ENCODE measurements at places on chromosomes 3 and 15.

- no peak for DNase-seq
Measured at GRCh38 chr15:36527235-36528162, 51.9 kb upstream of the CDIN1 start.

DNA sequence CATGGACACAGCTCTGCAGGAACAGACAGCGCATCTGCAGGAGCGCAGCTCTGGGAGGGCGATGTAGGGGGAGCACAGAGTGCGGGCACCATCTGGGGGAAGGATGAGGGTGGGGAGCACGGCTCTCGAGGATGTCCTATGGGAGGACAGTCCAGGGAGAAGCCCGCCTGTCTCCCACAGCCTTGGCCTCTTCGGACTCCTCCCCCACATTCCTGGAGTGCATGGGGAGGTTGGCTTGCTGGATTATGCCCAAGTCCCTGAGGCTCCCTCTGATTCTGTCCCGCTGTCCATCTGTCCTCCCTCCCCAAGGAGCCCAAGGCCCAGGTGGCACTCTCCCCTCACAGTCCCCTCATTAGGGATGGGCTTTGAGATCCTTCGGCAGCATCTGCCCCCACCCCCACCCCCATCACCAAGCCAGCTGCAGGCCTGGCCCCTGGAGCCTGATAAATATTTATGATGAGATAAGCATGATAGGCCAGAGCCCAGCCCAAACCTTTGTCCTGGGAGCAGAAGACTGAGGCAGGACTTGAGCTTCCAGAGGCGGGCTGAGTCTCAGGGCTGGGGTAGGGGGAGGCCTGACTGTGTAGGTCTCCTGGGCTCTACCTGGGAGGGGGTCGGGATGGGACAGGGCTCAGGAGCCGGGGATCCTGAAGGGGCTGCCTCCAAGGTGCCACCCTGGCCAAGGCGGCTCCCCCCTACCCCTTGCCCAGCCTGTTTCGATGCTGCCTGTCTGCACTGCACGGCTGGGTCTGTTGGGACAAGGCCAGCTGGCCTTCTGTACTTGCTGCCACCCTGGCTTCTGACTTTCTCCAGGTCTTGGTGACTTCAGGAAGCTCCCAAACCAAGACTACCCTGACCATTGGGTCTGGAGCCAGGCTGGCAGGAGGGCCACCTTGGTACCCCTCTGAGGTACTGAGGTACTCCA, 28.6 kb upstream of the SEMA3F start:
- DNase-seq: no peak

DNA sequence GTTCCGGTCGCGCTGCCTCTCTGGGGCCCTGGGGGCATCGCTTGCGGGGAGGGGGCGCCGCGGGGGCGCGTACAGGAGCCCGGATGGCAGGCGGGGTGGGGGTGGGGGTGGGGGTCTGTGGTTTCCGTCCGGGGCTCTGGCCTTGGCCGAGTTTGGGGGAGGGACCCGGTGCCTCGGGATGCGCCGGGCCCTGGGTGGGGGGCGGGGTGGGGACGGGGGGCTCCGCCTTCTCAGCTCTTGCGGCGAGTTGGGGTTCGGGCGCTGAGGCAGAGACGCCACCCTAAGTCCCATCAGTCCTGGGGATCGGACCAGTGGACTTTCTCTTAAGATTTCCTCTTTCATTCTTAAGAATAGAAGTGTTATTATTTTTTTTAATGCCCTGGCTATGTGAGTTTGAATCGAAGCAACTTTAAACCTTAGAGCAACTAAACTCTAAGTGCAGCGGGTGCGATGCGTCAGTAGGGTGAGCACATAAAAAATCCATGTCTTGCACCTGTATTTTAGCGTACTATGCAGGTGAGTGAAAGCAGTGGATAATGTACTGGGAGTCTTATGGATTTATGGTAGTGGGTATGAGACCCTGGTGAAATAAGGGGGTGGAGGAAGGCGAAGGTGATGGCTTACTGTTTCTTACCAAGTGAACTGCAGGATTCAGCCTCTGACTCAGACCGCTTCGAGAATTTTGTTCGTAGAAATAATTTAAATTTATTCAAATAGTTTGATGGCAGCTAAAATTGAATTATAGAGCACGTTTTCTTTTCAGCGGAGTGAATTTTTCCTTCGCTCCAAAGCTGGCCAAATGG, 762 bp downstream of the CTNNB1 start:
- peak; percentile 18 for DNase-seq

- DNase-seq: no peak
Measured at GRCh38 chr15:85398822-85399221, 18.4 kb downstream of the AKAP13 start.

DNA sequence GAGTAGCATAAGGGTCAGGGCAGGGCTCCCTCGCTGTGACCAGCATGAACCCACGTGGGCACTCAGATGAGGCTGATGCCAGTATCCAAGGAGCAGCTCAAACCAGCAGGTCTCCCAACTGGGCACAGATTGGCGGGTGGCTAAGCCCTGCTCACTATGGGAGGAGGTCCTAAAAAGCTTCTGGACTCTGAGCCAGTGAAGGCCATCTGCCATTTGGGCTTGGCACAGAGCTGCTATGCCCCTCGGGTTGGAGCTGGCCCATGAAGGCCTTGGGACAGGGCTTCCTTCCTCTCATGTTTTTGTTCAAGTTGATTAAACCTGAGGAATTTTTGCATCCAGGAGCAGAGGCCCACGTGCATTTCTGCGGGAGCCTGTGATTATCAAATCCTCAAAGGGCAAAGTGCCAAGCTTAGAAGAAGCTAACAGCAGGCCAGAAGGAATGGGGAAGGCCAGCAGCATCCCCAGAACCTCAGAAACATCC, 4.3 kb upstream of the STRA6 start:
- DNase-seq: no peak

GRCh38 chr3:177210744-177211502, 13.6 kb upstream of the TBL1XR1 start:
- no peak for DNase-seq

- no peak for DNase-seq
Measured at GRCh38 chr3:29463304-29463703, 182.4 kb downstream of the RBMS3 start.

DNA sequence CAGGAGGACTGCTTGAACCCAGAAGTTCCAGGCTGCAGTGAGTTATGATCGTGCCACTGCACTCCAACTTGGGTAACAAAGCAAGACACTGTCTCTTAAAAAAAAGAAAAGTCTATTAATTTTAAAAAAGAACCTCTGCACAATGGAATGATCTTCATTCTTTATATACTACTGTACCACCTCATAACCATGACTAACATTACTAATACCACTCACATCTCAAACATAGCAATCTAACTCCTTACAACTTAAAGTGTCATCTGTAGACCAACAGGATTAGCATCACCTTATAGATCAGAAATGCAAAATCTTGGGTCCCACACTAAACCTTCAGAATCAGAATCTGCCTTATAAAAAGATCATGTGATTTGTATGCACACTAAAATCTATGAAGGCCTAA, 48.8 kb upstream of the MAP4 start:
- no peak for DNase-seq

GRCh38 chr3:54841471-54841870, 86.4 kb downstream of the LRTM1 start:
- DNase-seq: no peak

DNA sequence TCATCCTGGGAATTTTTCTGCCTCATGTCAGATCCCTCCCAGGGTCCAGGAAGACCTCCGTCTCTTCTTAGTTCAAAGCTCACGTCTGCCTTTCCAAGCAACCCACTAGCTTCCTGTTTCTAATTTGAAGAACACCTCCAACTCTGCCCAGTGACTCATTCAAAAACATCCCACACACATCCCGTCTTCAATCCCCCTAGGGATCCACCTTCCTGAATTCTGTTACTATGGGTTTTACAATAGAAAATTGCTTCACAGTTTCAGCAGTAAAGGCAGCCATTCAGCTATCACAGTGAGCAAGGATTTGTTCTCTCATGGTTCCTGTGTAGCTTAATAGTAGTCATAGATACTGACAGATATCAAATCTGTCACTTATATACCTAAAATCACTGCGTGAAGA, 308.3 kb upstream of the CCDC54 start:
- DNase-seq: no peak

DNA sequence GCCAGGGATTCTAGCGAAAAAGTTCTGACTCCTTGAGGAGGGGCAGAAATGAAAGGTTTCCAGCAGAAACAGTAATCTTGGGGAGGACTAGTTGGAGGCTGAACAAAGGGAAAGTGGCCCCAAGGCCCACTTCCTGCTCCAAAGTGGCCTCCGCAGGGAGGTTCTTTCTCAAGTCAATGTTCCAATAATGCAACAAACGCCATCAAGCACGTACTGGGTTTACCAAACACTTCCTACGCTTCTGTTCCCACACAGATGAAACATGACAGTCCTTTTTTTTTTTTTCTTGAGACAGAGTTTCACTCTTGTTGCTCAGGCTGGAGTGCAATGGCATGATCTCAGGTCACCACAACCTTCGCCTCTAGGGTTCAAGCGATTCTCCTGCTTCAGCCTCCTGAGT, 9.6 kb upstream of the RCCD1 start:
- no peak for DNase-seq

GRCh38 chr3:146496251-146496650, 26.9 kb upstream of the PLSCR2 start:
- no peak for DNase-seq

GRCh38 chr3:146537603-146538002, 6.8 kb downstream of the PLSCR1 start:
- DNase-seq: no peak

GRCh38 chr3:177062052-177062732, 135.1 kb downstream of the TBL1XR1 start:
- no peak for DNase-seq

- no peak for DNase-seq
Measured at GRCh38 chr3:151721294-151721693, 12.4 kb upstream of the AADACL2 start.

GRCh38 chr3:95148107-95148506, 1085.2 kb downstream of the NSUN3 start:
- DNase-seq: no peak
